ENCODE measurements at places on chromosomes 3 and 15. TPM values are rescaled to one million over a fixed set of nuclear protein-coding genes. Genes with fewer than 3 reads are reported as not detected.

- no peak for DNase-seq
Measured at GRCh38 chr15:101458908-101459578, 30.5 kb downstream of the PCSK6 start.

ZMYND10 gene
- total RNA-seq: 0.47 TPM

ZKSCAN7 gene
- total RNA-seq: 8.8 TPM

BNC1 gene
- total RNA-seq: 5.1 TPM

LCMT2 gene
- 7.1 TPM for total RNA-seq

DNA sequence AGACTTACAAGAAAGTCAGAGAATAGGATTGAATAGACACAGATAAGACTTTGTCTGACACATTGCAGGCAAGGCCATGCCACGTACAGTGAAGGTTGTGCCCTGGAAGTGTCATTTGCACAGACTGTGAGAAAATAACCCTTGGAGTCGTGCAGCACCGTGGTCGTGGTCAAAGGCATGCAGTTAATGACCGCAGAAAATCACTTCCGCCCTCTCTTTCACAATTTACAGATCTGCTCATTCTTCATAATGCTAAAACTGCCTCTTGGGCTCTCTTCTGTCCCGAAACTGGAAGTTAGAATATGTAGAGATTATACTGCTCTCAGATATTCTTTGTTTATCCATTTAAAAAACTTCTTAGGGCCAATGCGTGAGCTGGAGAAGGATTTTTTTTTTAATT lies 73.2 kb upstream of the CTXND1 start:
- peak; percentile 1 for DNase-seq

GRCh38 chr15:89301304-89302089 lies 33.1 kb downstream of the POLG start:
- no peak for DNase-seq

FANCD2 gene
- total RNA-seq: 1.6 TPM

DNA sequence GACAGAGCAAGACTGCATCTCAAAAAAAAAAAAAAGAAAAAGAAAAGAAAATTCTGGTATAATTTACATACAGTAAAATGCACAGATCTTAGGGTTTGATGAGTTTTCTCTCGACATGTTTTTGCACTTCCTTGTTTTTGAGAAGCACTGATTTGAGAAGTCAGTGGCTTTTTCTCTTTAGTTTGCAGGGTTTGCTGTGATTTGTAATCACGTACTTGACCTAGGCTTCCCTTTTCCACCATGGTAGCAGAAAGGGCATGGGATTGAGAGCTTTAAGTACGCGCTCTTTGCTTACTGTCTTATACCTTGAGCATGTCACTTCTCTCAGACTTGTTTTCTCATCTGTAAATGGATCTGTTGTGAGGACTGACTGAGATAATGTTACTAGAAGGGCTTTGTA lies 4.1 kb downstream of the VHL start:
- DNase-seq: no peak

DNA sequence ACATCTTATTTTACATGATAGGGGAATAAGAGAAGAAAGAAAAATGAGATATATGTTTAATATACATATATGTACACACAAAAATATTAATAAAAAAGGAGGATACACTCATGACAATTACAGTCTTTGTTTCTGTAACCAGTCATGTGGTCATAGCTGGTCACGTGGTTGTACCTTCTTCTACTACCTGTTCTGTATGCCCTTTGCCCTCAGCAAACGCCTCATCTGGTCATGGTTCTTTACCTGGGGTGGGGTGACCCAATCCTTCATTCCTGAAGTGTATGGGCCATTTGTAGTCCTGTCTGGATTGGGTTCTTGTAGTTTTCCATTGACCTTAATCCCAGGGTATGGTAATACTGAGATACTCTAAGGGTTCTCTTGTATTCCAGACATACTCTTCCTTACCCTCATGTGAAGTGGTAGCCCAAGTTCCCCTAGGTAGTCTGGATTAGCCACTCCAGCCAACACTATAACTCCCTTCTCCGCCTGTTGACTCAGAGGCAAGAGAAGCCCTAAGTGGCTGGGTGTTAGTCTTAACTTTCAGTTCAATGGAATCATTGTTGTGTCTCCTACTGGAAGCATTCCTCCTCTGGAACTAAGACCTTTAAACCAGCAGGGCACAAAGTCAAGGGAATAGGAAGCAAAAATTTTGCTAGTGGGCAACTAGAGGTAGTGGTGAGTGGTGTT lies 47.3 kb upstream of the FAM3D start:
- no peak for DNase-seq

DNA sequence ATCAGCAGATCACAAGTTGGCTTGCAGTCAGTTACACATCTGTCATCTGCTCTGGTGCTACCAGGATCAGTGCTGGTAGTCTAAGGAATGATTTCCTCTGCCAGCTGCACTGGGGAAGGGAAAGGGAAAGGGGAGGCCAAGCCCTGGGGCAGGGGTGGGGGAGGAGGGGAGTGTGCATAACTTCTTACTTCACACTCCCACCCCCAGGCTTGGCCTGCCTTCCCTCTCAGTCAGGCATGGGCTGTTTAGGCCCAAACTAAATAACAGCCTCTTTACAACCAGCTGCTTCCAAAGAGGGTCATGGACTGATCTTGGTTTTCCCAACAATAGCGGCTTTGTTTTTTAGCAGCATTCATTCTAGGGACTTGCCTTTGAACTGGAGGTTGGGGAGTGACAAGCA lies 86.1 kb upstream of the PSMD6 start:
- DNase-seq: peak; percentile 63

STAB1 gene
- total RNA-seq: 0.16 TPM

- DNase-seq: no peak
Measured at GRCh38 chr3:60770532-60770931, 480.7 kb downstream of the FHIT start.

IL17RE gene
- total RNA-seq: 0.68 TPM

DNA sequence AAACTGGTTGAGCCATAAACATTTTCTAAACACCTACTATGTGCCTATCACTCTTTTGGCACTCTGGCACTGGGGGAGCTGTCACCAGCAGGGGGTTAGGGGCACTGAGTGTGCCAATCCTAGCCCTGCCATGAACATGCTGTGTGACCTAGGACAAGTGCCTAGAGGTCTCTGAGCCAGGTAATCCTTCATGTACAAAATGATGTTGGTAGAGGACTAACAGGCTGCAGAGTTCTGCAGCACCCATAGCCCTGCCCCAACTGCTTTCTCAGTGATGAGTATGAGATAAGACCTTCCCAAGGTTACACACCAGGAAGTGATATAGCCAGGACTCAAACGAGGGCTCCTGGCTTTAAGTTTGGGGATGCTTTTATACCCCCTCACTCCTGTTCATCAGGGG lies 84.9 kb upstream of the SEC13 start:
- no peak for DNase-seq

GRCh38 chr15:38879909-38880471 lies 315.4 kb upstream of the RASGRP1 start:
- DNase-seq: peak; percentile 76

DNA sequence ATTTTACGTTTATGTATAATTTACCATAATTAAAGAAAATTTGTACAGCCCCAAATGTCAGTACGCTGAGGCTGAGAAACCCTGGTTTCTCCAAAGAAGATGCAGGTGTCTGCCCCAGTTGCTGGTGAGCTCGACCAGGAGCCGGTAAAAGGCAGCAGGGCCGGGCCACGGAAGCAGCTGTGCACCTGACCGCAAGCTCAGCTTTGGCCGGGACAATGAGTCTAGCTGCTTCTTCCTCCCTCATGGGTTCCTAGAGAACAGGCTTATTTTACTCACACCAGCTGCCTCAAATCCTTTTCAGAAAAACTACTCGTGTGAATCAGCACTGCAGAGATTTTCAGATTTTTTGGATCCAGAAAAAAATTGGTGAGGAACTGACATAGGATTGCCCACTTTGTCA lies 18.0 kb upstream of the ZXDC start:
- peak; percentile 76 for DNase-seq

ADPRH gene
- 20.1 TPM for total RNA-seq

UNC45A gene
- 37.8 TPM for total RNA-seq

GRCh38 chr15:96334705-96335410 lies 4.4 kb downstream of the NR2F2 start:
- no peak for DNase-seq

DNA sequence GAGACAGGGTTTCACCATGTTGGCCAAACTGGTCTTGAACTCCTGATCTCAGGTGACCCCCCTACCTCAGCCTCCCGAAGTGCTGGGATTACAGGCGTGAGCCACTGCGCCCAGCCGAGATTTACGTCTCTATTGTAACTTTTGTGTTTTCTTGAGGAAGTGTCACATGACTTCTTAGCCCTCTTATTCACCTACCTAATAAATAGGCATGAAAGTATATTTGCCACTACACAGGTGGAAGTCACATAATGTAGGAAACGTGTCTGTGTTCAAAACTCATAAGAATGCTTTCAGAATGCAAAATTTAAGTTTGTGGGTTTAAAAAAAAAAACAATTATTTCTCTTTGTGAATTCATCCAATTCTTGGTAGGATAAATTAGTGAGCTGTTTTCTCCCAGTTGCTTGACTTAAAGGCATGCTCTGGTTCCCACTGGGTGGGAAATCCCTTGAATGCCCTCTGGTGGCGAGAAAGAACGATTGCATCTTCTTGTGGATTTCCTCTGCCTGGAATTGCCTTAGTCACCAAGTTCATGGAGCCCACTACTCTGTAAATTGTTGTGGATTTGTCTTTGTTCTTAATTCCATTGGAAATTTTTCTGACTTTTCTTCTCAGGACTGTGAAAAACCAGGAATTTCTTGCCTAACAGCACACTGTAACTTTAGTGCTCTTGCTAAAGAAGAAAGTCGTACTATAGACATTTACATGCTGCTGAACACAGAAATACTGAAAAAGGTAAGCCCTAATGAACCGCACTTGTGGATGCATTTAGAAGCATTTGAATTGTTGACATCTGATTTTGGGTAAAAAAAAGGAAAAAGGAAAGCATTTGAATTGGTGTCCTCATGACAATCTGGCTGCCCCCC lies 82.2 kb upstream of the CTDSPL start:
- DNase-seq: peak; percentile 81

DNA sequence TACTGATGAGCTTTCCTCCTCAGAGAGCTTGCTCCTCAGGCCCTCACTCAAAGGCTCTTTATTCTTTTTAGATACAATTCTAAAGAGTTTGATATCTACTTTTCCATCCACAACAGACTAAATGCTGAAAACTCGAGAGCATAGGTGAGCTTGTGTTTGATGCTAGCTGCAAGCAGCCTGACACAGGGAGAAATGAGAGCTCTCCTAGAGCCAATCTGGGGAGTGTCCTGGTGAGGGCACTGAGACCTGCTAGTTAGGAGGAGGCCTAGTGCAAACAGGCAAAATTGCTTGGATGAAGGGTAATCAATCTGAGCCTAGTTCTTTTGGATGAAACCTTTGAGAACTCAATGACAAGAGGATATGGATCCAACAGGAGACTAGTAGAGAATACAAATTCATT lies 300.8 kb downstream of the ZBTB20 start:
- DNase-seq: no peak

Data from myocyte (in vitro differentiated cells).